H54 (cell line): ENCODE measurements at places on chromosomes 11 and 22.

- DNase-seq, result no peak
Measured at GRCh38 chr11:132790466-132790865, 741.8 kb downstream of the OPCML start.

GRCh38 chr11:43825217-43825816 lies 55.3 kb upstream of the ALKBH3 start:
- peak; percentile 14 for DNase-seq

GRCh38 chr11:103484545-103484944 lies 375.3 kb downstream of the DYNC2H1 start:
- no peak for DNase-seq

DNA sequence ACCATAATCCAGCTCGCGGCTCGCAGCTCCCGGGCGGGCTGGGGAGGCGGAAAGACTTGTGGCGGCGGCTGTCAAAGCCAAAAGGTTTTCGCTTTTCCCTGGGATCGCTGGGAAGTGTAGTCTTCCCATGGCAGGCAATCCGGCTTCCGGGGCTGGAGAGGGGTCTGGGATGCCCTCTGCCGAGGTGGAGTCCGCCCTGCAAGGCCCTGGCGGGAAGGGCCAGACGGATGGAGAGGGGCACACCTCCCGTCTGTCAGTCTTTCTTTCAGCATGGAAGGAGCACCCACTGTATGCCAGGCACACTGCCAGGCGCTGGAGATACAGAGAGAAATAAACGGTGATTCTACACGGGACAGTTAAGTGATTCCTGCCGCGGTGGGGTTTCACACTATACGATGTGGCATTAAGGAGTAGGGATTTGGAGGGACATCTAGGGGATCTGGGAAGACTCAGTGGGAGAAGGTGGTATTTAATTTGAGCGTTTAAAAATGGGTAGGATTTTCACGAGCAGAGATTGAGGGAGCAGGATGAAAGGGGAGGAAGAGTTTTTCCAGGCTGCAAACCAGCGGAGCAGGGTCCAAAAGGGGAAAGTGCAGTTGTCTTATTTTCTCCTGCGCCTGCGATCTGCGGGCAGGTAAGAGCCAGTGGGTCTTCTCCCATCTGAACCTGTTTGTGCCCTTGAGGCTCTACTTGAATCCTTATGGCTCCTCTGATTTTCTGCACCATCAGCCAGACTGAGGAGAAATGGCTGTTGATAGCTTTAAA lies at the start of gene BACE1:
Gene BACE1, minus strand, starts transcription at position 60 of the 765 bp plus-strand sequence. CDS start 461 bp downstream, outside the sequence.
- peak; percentile 83 for DNase-seq

- no peak for DNase-seq
Measured at GRCh38 chr11:117950993-117951961, 22.1 kb upstream of the TMPRSS13 start.

DNA sequence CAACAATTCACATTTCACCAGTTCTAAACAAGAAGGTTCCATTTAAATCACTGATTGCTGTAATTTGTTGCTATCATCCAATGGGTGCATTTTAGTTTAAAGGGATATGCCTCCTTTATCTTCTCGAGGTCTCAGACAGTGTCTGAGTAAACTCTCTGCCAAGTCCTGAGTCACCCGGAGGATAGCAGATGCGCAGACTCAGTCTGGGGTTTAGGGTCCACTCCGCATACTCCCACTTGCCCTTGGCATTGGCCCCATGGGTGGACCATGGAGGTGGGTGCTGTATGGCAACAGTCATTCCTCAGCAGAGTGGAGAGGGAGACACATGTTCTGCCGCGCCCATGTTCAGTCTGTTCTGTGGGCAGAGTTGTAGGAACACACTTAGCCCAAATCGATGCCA lies 65.4 kb upstream of the CRTAM start:
- DNase-seq, result no peak

GRCh38 chr11:20274031-20274430 lies 89.5 kb upstream of the HTATIP2 start:
- no peak for DNase-seq

DNA sequence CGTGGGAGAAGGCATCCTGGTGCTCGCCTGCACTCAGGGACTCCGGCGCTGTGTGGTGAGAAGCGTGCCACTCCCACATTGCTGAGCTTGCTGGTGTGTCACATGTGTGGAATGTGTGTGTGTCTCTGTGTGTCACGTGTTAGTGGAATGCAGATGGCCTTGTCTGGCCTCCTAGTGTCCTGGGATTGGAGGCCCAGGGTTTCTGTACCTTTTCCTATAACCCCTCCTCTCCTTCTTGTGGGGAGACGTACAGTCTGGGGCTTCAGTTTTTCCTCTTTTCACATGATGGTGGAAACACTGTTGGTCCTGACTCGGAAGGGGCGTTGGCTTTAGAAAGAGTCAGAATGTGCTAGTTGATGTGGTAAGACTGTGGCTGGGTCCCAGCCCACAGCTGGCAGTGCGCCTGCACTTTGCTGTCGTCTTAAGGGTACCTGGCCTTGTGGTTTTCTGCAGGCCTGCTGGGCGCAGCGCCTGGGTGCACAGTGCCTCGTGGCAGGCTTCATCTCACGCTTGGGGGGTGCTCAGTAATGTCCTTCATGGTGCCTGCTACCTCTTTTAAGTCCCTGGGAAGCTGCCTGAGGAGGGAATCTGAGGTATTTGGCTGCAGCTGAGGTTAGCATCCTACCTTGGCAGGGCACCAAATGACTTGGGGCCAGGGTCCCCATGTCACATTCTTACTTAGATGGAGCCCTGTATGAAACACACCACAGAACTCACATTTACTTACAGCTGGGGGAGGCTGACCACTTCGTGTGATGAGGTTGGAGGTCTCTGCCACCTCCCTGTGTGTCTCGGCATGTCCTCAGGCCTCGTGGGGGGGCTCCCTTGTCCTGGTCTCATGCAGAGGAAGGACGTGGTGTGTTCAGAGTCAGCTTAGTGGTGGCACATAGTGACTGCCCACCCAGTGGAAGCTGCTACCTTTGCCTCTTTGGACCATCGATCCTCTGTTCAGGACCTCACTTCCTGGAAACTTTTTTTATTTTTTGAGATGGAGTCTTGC lies 61.9 kb downstream of the MED15 start:
- DNase-seq, result peak; percentile 87

DNA sequence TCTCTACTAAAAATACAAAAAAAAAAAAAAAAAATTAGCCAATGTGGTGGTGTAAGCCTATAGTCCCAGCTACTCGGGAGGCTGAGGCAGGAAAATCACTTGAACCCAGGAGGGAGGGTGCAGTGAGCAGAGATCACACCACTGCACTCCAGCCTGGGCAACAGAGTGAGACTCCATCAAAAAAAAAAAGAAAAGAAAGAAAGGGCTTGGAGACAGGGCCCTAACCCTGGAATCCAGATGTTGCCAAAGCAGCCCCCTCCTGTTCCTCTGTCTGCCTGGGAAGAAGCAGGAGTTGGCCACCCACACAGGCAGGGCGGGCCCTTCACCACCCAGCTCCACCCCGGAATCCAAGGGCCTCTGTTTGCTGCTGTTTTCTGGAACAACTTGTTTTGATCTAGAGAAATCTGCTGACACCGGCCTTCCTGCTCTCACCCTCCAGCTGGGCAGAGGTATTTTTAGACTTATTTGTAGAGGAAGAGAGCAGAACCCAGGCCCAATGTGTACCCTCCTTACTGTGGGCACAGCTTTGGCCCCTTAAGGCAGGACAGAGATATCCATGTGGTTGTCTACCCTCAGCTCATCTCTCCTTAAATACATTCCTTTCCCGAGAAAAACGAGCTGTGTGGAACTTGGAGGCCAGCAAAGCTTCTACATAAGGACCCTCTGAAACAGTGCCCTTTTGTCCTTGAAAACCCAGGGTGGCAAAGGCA lies 2.7 kb upstream of the NEAT1 start:
- peak; percentile 30 for DNase-seq

DNA sequence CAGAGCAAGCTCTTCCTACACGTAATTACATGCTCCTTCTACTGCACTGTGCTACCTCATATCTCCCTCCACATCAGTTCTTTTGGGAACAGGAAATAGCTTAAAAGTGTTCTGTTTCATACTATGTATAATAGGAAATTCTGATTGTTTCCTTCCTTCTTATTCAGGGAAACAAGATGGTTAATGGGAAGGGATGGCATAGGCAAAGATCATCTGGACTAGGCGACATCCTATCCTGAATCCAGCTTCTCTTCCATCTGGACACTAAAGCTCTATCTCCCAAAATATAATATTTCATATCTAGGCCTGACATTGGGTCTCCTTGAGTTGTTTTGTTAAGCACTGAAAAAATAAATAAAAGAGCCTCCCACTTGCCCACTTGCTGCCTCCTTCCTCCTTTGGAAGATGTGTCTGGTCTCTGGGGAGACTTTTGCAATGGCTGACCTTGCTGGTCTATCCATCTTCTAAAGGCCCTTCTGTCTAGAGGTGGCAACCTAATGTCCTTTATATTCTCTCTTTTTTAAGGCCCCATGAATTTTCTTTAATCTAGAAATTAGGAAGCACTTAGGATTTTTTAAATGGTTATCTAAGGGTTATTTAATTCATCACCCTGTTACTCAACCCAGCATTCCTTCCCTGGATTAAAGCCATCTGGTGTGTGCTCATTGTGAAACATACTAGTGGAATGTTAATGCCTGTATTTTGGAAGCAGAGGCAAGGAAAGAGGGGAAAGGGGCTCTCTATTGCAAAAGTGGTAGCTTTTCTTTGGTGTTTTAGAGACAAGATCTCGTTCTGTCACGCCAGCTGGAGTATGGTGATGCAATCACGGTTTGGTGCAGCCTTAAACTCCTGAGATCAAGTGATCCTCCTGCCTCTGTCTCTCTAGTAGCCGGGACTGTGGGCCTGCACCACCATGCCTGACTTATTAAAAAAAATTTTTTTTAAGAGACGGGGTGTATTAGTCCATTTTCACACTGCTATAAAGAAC lies 20.6 kb downstream of the CLMP start:
- DNase-seq, result no peak

DNA sequence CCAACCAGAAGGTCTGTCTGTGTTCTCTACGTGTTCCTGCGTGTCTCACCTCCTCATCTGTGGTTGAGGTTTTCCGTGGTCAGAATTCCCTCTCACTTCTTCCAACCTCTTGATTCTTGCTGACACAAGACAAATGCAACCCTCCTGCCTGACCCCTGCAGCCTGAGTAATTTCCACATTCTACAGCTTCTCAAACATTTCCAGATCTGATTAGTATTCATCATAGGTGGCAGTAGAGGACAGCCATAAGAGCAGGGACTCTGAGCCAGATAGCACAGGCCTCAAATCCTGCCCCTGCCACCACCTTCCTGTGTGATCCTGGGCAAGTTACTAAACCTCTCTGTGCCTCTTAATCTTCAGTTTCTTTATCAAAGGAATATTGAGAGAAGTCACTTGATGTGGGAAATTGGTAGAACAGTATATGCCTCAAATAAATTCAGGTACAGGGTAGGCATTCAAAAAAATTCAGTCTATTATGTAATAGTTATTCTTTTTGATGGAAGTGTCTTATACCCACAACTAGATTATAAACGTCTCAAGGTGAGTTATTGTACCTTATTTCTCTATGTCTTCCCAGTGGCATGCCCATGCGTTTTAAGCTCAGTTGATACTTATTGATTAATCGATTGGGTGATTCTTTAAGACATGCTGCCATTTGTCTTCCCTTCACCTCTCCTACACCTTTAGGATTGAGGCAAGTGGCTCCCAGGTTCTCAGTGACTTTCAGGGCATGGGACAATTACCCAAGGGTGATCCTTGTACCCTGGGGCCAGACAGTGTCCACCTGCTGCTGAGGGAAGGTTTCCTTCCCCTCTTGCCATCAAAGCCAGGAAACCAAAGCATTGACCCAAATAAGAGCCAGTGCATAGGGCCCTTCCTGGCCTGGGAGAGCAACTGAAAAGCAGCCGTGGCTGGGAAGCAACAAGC lies 19.6 kb downstream of the POU2AF1 start:
- DNase-seq, result no peak

DNA sequence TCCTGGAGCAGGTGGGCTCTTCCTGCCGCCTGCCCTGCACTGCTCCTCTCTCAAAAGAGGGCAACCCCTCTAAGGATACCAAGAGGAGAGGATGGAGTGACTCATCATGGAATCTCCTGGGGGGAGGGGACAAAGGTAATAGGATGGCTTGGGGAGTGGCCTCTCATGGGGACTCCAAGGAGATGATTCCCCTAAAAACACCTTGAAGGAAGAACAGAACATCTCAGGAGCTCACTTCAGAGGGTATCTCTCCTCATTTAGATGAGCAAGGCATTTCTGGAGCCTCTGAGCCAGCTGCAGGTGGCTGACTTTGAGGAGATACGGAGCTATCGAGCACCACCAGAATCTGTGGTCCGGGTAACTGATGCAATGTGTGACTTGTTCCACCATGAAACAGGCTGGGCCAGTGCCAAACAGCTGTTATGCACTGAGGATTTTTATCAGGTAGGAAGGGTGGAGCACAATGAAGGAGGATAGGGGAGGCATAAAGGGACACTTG lies 40.2 kb downstream of the RRP8 start:
- no peak for DNase-seq

GRCh38 chr22:20117633-20118299 lies 740 bp upstream of the TRMT2A start:
- DNase-seq, result no peak

- DNase-seq, result no peak
Measured at GRCh38 chr11:35675901-35676610, 13.5 kb downstream of the TRIM44 start.

DNA sequence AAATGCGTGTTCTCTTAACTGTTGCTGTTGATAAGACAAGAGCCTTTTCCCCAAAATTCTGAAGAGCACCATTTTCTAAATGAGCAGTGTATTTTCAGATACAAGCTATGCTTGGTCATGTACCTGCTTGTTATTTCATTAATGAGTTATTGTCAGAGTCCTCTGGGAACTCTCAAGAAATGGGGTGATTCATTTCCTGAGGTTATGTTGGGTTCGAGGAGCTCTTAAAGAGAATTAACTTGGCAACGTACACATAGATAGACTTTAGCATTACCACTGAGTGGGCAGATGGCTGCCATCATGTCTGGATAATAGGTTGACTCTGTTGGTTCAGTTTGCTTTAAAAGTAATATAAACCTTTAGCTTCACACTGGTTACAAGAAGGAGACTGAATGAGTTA lies 87.9 kb upstream of the SORL1-AS1 start:
- DNase-seq, result no peak

DNA sequence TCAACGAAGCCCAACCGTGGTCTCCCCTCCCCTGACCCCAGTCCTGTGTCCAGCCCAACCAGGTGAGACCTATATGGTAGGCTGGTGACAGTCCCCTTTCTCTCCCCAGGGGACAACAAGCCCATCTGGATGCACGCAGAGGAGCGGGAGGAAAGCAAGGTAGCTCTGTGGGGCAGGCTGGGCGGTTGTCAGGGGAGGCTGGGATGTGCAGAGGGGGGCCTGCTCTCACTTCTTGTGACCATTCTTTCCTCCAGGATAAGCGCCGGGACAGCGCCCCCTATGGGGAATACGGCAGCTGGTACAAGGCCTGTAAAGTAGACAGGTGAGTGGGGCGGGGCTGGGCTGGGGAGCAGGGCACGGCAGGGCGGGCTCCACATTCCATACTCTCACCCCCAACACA lies 3.5 kb upstream of the RAB1B start:
- no peak for DNase-seq

GRCh38 chr11:75142714-75143419 lies 8.0 kb upstream of the SLCO2B1 start:
- DNase-seq, result peak; percentile 98

- DNase-seq, result no peak
Measured at GRCh38 chr11:7655253-7656217, 17.8 kb downstream of the CYB5R2 start.

GRCh38 chr11:103832762-103833161 lies 203.7 kb upstream of the DDI1 start:
- no peak for DNase-seq

GRCh38 chr11:34379079-34379478 lies 21.3 kb upstream of the ABTB2 start:
- no peak for DNase-seq

- DNase-seq, result no peak
Measured at GRCh38 chr11:79097246-79097875, 343.5 kb downstream of the TENM4 start.

- DNase-seq, result no peak
Measured at GRCh38 chr11:47083913-47084312, 92.8 kb downstream of the ARFGAP2 start.
